ENCODE measurements at places on chromosomes 2 and 18.

DNA sequence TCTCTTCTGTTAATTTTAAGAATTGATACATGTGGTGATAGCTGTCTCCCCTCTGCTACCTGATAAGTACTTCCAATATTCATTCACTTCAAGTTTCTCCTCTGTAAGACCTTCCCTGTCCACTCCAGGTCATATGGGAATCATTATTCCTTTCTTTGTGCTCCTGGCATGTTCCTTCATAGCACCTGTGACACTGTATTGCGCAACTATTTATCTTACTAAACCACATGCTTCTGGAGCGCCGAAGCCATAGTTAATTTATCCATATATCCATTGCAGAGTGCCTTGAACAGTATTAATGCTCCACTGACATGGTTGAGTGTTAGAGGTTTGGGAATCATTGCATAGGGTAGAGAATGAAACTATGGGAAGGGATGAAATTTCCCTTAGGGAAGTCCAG lies 7.9 kb upstream of the PRKD3 start:
- DNase-seq, result no peak

- DNase-seq, result no peak
These were observed 1.0 kb upstream of the ORC2 start for GRCh38 chr2:200964498-200964897.

DNA sequence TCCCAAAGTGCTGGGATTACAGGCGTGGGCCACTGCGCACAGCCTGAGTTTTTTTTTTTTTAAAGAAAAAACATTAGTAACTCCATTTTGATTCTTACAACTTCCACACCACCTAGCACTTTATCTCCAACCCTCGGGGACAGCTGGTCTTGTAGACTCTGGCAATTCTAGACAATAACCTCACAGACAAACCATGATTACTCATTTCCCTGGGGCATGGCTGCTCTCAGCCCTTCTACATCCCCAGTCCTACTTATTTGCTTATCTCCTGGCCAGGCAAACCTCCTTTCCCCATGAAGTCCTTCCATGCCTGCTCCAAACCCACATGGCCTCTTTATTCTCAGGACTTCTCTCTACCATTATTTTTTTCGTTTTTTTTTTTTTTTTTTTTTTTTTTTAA lies 91.1 kb downstream of the ACTR3 start:
- DNase-seq, result peak; percentile 35

GRCh38 chr2:196719110-196719872 lies 79.8 kb downstream of the CCDC150 start:
- DNase-seq, result no peak

Data from left ventricle myocardium inferior (tissue), 1 donor.